ENCODE measurements at places on chromosomes 1 and 21.

- DNase-seq, result no peak
Observed at GRCh38 chr1:100219883-100220282, 29.8 kb downstream of the DBT start.

GRCh38 chr1:2156866-2157265, 37.7 kb downstream of the FAAP20 start:
- no peak for DNase-seq

GRCh38 chr21:25188677-25189079, 418.6 kb downstream of the MRPL39 start:
- no peak for DNase-seq

DNA sequence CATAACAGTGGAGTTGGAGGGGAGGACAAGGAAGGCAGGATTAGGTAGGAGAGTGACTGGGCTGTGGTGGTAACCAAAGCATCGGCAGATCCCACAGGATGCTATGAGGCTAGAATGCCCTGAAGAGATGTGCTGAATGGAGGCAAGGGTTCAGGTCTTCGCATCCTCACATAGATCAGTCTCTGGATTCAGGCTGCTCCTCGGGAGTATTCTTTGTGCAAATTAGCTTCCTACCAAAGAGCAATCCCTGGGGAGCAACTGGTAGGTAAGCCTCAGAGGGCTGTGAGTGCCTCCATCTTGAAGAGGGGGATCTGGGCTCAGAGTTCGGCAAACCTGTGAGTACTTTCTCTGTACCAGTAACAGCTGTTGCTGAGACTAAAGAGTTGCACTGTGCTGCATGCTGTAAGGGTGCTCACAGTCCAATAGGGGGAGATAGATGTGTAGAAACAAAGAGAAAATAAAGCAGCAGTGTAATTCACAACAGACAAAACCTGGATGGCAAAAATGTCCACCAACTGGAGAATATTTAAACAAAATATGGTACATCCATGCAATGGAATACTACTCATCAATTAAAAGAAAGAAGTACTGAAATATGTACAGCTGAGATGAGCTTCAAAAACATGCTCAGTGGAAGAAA, 322.4 kb upstream of the DEPDC1 start:
- no peak for DNase-seq

DNA sequence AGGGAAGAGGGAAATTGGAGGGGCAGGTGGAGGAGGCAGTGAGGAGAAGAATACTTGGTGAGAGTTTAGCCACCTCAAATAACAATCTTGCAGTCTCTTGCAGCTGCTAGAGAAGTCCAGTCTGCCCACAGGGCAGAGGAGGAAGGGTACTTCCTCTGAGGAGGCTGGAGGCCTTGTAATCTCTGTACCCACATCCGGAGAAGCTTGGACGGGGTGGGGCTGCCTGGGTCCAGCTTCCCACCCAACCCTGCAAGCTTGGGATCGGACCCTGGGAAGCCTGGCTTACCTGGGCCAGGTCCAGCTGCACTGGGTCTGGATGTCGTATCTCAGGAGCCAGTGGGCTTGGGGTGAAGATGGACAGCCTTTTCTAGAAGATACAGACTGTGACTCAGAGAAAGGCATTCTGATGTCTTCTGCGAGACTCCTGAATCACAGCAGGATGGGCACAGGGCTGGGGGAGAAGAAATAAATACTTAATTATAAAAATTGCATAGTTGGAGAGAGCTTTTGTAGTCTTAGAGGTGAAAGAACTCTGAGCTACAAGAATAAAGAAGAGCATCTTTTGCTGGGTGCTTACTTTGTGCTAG, 111.8 kb upstream of the JUN start:
- no peak for DNase-seq

- peak; percentile 35 for DNase-seq
Observed at GRCh38 chr1:183989078-183989577, 48.4 kb downstream of the COLGALT2 start.

DNA sequence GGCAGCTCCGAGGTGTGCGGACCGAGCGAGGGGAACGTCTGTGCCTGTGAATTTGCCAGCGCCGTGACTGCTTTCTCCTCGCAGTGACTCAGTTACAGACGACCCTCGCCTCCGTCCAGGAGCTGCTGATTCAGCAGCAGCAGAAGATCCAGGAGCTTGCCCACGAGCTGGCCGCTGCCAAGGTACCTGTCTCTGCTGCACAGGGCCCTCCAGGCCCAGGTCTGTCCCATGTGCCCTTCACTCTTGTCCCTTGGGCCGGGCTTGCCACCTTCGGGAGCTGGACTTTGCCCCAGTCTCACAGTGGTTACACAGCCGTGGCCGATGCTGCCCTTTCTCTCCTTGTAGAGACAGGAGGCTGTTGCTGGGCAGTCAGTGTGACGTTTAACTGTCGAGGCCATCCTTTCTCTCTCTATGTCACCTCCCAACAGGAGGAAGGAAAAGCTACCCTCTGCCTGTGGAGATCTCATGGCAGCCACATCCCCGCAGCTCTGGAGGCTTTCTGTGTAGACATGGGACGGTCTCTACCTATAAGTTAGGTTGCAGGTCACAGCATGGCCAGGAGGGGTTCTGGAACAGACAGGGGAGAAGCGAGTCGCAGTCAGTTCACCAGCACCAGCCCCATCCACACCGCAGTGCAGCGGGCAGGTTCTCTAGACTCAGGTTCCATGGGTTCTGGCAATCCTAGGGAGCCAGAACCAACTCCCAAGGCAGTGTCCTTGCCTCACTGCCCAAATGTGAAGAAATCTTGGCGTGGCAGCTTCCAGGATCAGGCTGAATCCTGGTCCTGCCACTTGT, 149.7 kb downstream of the PEX14 start:
- DNase-seq, result no peak

DNA sequence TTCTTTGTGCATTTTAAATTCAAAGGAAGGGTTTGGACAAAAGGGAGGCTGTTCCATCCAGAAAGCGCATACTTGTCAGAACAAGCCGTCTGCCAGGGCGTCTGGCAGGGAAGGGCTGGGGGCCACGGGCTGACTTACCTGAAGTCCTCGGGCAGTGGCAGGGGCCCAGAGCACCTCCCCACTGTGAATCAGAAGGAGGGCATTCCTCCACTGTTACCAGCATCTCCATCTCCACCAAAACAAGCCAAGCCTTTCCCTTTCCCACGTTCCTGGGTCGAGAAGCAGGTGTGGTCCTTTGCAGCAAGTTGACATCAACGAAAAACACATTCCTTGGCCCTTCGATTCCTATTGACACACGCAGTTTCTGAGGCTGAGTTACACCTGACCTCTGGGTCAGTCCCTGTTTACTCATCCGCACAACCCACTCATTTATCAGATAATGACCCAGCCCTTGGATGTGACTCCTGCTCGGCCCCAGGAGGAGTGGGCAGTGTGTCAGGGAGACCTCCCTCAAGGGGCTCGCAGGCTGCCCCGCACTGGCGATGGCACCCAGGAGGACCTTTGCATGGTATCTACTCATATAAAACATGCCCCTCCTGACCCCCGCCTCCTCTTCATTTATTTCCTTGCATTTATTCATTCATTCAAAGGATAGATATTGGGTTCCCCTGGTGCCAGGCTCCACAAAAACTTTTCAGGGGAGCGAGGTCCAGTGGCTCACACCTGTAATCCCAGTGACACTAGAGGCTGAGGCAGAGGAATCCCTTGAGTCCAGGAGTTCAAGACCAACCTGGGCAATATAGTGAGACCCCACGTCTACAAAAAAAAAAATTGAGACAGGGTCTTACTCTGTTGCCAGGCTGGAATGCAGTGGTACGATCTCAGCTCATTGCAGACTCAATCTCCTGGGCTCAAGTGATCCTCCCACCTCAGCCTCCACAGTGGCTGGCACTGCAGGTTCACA, 60.2 kb downstream of the TOMM20 start:
- DNase-seq, result no peak

- DNase-seq, result no peak
Observed at GRCh38 chr1:90616395-90616794, 100.7 kb downstream of the BARHL2 start.

- peak; percentile 78 for DNase-seq
Observed at GRCh38 chr1:29243871-29244200, 7.5 kb downstream of the PTPRU start.

GRCh38 chr1:8456308-8456912, 138.5 kb downstream of the SLC45A1 start:
- DNase-seq, result no peak

GRCh38 chr1:61005614-61006580, 76.5 kb upstream of the NFIA start:
- no peak for DNase-seq

GRCh38 chr1:98975810-98976209, 28.9 kb downstream of the PLPPR5 start:
- DNase-seq, result no peak

DNA sequence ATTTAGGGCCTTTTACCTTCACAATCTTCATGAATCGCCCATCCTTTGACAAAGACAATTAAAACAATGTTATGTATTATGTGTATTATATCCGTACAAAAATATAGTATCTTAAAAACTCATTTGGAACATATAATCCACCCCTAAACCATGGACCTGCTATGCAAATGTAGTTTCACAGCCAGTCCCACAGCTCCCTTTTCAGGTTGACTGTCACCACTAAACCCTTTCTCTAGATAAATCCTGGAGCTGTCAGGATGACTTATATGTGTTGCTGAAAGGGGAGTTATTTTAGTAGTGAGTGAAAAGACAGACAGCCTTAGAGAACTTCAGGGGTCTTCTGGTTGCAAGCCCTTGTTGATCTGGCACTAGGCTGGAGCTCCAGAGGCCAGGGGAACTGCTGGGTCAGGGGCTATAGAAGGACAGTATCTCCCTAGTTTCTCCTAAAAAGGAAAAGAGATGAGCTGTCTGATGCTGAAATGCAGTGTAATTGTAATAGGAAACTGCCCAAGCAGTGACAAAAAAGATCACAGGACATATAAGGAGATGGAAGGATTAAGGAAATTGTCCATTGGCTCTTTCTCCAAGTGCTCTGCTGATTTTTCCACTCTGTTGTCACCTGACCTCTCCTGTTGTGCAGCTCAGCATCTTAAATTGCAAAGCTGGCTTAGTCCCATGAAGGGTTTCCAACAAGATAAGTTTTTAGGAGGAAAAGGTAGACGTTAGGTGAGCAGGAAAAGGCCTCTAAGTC, 127.7 kb downstream of the S1PR1 start:
- DNase-seq, result no peak

- no peak for DNase-seq
Observed at GRCh38 chr21:28387220-28387619, 605.5 kb downstream of the LTN1 start.

- DNase-seq, result no peak
Observed at GRCh38 chr1:239884796-239885195, 206.9 kb upstream of the FMN2 start.

GRCh38 chr21:41917531-41917930, 36.3 kb downstream of the C2CD2 start:
- DNase-seq, result no peak

DNA sequence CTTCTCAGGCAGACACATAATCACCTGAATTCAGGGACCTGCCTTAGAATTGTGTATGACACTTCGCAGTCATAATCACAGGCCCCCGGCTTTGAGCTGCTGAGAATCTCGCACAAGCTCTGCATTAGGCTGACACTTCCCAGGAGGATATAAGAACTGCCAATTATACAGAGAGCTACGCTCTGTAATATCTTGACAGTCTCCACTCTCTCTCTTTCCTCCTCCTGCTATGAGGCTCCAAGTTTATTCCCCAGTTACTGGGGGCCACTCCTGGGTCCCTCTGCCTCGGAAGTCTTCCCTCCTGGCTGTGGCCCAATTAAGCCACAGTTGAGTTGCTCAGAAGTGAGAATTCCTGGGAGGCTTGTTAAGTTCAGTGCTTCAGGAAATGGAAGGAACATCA, 42.7 kb downstream of the EBNA1BP2 start:
- no peak for DNase-seq

DNA sequence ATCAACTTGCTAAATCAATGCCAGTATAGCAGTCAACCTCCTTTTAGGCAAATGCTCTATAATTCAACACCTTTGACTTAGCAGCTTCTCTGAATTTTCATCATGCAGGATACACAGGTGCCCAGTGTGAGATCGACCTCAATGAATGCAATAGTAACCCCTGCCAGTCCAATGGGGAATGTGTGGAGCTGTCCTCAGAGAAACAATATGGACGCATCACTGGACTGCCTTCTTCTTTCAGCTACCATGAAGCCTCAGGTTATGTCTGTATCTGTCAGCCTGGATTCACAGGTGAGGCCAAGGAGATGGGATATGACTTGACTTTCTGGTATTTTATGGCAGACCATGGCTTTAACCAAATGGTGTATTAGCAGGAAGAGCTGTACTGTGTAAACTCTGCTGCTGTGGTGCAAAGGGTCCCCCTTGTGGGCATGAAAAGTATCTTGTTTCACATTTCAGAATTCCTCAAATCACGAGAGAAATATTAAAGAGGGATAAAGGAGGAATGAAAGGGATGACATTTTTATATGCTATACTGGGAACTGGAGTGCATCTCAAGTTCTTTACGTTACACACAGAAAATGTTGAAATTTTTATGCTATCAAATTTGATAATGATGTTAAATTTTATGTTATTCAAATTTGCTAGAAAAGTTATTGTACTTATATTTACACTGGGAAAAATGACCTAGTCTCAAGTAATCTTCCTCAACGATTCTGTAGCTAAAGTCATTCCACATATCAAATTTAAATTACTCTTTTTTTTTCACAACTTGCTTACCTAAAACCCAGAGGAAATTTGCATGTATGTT, 88.9 kb downstream of the CRB1 start:
- DNase-seq, result peak; percentile 30

DNA sequence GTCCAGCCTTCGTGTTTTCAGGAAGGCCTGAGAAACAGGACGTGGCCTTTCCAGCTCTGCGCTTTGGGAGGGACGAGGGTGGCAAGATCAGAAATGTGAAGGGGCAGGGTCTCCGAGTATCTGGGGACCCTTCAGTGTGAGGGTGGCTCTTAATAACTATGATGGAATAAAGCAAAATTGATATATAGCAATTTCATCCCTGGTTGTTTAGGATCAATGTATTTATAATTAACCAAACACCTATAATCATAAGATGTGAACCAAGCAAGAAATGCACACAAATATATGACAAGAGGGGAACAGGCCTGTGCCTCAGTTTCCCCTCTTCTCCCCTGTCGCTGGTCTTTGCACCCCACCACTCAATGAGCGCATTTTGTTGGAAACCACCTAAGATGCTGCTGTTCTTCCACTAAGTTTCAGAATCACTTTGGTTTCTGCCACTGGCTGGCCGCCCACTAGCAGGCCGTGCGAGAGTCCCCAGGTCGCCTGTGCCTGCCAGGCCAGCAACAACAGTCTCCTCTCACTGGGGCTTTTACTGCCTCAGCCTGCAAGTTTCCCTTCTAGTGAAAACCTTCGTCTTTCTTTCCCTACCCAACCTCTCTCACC, 36.6 kb downstream of the UBASH3A start:
- DNase-seq, result no peak

DNA sequence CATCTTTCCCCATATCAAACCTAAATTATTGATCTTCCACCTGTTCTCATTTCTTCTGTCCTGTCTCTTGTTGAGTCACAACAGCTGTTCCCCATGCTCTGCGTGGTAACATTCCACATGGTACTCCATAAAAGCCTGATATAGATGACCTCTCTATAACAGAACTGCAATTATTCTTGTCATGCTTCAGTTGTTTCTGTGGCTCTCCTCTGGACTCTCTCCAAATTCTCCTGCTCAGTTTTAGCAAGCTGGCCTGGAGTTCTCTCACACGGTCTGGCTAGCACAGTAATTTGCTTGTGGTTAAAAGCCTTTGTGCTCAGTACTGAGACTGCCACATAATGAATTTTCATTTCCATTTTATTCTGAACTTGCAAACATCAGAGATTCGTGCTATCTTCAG, 10.6 kb upstream of the LRRC39 start:
- DNase-seq, result peak; percentile 18

All from fibroblast of skin of left quadriceps (primary cell).